NCI-H1436 treated with DMSO at 0.1 percent for 48 hours (cell line): ENCODE measurements at places on chromosomes 11 and 22.

GRCh38 chr11:1883346-1884302 lies 8.1 kb downstream of the PRR33 start:
- no peak for DNase-seq

DNA sequence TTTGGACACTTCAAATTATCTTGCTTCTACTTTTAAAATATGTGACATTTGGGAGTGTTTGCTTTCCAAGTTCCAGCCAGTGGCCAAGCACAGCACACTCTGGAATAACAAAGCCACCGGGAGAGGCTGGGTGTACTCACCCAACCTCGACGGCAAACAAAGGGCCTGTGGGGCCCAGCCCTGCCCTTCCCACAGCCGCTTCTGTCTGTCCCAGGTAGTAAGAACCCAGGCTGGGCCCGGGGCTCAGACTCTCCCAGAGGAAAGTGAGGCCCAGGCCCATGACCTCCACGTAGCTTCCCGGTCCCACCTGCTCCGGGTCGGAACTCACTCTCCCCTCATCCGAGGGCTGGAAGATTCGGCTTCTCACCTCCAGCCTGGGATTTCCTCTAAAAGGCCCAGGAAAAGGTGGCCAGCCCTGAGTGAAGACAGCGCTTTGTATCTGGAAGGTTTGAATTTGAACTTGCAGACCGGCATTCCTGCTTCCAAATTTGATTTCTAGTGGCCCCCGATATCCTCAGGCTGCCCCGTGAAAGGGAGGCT lies 93.5 kb downstream of the CELSR1 start:
- no peak for DNase-seq

DNA sequence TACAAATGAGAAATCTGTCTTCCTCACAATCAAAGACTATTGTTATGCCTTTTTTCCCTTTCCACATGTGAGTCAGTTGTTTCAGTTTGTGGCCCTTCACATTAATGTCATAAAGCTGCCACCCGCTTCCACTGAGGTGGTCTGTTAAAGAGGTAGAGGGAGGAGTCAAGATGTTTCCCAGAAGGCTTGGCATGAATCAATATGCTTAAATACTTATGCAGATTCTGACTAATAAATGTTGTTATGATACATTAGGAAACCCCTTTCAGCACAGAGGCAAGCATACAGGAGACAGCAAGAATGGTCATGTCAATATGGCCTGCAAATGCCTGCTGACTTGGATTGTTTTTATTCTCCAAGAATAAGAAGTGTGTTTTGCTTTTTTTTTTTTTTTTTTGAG lies 6.5 kb downstream of the RTN3 start:
- no peak for DNase-seq

GRCh38 chr11:30876663-30877396 lies 290.7 kb upstream of the MPPED2 start:
- DNase-seq: no peak

DNA sequence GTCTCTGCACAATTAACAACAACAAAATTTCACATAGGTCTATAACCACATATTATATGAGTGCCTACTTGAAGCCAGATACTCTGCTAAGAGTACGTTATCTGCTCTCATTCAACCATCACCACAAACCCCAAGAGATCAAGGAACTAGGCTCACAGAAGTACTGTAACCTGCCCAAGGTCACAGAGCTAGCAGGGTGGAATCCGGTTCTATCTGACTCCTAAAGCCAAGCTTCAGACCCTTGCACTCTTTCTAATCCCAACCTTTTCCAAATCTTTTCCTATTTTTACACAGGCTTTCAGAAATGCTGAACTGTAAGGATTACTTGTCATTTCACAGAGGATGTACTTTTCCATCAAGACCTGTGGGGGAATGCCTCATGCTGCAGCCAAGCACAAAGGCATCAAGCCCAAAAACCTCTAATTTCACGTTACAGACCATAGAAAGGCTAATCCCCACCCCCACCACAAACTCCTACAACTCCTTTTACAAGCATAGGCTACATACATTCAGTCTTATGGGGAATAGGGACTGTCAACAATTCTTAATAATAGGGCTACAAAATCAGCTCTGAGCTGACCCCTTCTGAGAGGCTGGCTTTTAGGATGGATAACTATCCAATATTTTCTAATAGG lies 927 bp downstream of the PRCP start:
- DNase-seq: no peak

DNA sequence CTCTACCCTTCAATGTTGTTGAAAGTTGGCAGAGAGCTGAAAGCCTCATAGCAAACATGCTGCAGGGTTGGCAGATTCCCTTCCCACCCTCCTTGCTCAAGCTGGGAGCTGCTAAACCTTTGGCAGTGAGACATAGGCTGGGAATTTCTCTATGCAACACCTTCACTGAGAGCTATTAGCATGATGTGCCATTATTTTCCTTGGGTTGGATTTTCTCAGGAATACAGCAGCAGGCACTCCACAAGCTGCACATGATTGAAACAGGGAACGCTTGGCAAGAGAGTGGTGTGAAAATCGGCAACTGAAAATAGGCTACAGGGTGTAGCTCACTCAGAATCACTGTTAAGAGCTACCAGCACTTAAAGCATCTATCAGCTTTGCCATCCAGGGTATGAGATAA lies 9.6 kb upstream of the ALKBH3 start:
- DNase-seq: no peak
